Substantia nigra (tissue), 51 donors: ENCODE measurements at places on chromosomes 7 and 10.

- no peak for DNase-seq
Measured at GRCh38 chr7:21580073-21580521, 37.3 kb downstream of the DNAH11 start.

DNA sequence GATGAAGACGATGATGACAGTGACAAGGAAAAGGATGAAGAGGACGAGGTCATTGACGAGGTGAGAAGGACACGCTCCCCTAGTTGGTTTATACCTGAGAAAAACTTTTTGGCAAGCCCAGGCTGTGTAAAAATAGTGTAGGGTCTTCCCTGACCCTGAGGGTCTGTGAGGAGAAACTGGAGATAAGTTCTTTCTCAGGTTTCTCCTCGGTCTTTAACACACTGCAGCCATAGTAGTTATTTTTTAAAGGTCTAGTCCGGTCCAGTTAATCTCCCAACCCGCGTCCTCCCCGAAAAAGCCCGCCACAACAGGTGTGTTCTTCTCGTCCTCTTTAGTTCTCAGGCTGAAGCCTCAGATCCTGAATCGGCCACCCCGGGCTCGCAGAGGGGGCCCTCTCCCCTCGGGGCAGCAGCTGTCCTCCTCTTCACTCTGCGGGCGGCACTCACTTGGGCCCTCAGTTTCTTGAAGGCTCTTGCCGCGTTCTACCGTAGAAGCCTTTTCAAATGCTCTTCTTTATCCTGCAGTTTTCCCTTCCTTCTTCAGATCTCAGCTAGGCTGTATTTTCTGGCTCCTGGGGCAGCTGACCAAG lies 411 bp downstream of the BCCIP start:
- DNase-seq = no peak

- no peak for DNase-seq
Measured at GRCh38 chr10:102450124-102450373, 1.3 kb downstream of the C10orf95 start.

DNA sequence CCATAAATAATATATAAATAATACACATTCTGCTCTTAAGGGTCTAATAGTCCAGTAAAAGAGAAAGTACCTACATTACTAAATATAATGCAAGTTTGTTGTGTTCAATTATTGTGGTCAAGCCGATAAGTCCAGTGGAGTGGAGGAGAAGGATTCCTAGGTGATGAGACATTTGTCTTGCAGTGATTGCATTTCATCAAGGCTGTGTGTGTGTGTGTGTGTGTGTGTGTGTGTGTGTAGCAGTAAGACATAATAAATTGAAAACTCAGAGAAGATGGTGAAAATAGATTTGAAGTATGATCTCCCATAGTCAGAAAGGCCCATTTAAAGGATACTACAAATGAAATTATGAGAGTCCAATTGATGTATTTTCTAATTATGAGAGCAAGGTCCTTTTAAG lies 192.5 kb upstream of the SEMA3C start:
- DNase-seq = no peak

DNA sequence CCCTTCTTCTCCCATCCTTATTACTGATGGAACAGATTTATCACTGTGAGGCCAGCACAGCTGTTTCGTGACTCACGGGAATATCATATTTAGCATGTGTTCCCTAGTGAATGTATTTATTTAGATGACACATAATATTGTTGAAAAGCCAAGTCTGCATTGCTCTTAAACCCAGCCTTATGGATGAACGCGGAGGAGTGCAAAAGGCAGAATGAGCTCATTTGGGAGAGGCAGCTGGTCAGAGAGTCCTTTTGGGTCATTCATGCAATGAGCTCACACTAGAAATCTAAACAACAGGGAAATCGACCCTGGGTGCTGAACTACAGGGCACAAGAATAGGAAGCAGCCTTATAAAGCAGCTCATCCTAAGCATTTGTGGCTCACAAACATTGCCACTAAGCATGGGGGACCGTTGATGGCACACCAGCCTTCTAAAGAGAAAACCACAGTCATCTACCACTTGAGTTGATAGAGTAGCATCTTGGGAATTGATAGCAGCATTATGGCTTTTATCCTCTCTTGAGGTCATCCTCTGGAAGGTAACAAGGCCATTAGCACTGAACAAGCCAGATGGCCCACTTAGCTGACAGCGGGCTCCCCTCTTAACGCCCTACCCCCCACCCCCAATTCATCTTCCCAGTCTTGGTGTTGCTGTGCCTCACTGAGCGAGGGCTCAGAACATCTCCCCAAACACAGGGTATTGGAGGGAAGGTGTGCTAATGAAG lies 32.9 kb upstream of the SDK1 start:
- no peak for DNase-seq

GRCh38 chr7:153835712-153836265 lies 216.4 kb upstream of the DPP6 start:
- DNase-seq = no peak

GRCh38 chr10:111146025-111146640 lies 69.3 kb downstream of the ADRA2A start:
- no peak for DNase-seq

DNA sequence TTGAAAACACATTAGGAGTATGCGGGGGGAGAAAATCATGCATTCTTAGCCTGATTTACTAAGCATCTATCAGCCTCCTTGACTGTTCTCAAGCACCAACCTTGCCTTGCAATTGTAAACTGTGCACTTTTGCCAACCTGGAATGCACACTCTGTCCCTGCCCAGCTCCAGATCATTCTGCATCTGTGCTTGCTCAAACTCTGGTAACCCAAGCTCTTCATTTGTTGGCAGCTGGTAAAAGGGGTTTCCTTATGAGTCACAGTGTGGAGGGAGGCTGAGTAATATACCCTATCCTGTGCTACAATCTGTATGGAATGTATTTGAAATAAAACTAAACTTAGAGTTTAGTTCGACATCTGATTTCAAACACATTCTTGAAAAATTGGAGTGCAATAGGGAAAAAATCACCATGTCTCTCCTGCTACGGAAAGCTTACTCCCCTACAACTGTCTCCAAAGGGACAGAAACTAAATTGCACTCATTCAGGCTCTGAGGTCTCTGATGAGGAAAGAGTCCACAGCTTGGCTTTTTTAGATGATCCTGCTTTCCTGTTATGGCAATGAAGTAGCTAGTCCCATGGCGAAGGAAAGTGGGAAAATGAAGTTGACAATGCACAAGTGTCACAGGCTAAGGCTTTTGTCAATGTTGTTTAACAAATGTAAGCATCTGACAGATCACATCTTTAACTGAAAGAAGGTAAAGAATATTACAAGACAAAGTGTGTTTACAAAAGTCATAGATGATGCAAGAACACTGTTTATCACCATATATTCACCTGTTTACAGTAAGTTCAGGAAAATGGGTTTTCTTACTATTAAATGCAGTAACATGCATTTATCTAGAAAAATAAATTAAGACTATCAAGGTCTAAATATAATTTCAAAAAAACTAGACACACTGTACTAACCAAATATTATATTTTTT lies 61.9 kb downstream of the TES start:
- DNase-seq = no peak

DNA sequence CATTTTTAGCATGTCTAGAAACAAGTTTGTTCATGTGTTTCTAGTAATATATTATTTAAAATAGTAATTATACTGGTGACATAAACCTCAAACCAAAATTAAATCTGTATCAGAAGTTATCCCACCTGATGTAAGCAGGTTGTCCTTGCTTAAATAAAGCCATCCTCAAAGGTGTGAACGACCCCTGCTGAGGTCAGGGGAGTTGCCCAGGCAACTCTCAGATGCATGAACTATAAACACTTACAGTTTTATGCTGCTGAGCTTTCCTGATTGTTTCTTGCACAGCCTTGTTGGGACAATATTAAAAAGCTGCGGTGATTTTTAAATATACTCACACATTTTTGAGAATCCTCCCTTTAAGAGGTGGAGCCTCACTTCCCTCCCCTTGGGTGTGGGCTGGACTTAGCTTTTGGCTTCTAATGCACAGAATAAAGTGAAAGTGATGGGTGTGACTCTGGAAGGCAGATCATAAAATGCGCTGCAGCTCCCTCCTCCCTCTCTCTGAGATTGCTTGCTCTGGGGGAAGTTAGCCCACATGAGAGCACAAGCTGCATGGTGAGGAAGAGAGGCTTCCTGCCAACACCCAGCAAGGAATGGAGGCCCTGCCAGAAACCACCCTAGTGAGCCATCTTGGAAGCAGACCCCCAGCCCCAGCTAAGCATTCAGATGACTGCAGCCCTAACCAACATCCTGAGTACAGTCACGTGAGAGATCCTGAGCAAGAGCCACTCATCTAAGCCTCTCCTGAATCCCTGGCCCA lies 152.7 kb downstream of the SKIDA1 start:
- no peak for DNase-seq

DNA sequence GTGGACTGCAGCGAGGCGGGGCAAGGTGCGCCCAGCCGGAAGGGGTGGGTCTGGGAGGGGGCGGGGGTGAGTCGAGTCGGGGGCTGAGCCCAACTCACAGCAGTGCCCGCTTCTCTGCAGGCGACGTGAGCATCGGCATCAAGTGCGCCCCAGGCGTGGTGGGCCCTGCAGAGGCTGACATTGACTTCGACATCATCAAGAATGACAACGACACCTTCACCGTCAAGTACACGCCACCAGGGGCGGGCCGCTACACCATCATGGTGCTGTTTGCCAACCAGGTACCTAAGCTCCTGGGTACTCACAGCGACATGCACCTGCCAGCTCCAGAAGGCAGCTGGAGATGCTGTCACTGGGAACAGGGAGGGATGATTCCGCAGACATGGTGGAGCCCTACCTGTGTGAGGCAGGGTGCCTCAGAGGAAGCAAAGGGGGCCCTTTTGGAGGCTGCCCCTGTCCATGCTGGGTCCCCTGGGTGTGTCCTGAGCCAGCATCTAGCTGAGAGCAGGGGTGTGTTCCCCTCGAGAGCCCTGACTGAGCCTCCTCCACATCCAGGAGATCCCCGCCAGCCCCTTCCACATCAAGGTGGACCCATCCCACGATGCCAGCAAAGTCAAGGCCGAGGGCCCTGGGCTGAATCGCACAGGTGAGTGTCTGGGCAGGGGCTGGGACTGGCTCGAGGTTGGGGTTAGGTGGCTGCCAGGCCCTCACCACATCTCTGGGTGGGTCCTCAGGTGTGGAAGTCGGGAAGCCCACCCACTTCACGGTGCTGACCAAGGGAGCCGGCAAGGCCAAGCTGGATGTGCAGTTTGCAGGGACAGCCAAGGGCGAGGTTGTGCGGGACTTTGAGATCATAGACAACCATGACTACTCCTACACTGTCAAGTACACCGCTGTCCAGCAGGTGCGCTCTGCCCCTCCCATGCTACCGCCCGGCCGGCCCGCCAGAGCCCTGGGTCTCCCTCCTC lies 12.8 kb downstream of the FLNC start:
- DNase-seq = no peak

DNA sequence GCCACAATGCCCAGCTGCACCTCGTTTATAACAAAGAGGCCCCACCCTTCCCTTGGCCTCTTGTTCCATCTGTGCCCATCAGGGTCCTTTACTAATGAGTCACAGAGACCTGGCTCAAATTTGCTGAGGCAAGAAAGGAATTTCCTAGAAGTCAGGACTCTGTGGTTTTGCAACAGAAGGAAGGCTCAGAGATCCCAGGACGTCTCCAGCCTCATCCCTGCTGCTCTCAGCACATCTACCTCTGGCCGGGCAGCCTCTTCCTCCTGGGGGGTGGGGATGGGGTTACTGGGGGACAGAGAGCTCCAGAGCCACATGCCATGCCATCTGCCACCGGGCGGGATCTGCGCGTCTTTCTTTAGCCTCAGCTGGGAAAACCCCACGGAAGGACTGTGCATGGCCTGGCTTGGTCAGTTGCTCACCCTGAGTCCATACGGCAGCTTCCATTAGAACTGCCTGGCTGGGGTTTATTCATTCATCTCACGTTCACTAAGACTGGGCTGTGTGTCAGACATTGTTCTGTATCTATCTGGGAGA lies 41.9 kb upstream of the PSMG3 start:
- DNase-seq = peak; percentile 16

GRCh38 chr7:40211276-40212003 lies 76.6 kb downstream of the SUGCT start:
- DNase-seq = no peak

GRCh38 chr10:89805599-89806013 lies 104.2 kb downstream of the KIF20B start:
- DNase-seq = no peak

GRCh38 chr10:77849039-77849664 lies 77.4 kb downstream of the DLG5 start:
- DNase-seq = no peak

DNA sequence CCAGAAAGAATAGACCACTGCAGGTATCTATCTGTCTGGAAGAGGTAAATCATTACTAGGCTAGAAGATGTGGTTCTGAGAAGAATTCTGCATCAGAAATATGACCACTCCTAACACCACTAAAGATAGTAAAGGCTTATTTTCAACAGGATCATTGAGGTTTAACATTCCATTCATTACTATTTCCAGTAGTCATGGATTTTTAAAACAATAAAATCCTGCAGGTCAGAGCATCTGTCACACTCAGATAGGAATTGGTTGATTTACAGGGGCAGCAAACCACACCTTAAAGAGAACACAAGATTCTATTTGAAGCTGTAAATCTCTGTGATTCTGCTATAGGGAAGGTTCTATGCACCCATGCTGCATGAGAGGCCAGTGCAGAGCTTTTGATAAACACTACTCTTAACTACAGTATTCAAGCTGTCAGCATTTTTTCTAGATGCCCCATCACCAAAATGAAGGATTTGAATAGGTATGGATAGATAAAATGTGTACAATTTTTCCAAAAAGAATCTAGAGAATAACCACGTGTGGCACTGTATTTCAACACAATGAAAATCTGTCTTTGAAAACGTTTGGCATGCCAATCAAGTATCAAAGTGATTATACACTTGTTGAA lies 14.6 kb downstream of the LRRC17 start:
- DNase-seq = no peak

- no peak for DNase-seq
Measured at GRCh38 chr10:108616559-108617285, 1306.6 kb downstream of the XPNPEP1 start.
